Frontal cortex (tissue), 4 donors: ENCODE measurements at places on chromosomes 1 and 21. TPM values are rescaled to one million over a fixed set of nuclear protein-coding genes. Genes with fewer than 3 reads are reported as not detected.

DNA sequence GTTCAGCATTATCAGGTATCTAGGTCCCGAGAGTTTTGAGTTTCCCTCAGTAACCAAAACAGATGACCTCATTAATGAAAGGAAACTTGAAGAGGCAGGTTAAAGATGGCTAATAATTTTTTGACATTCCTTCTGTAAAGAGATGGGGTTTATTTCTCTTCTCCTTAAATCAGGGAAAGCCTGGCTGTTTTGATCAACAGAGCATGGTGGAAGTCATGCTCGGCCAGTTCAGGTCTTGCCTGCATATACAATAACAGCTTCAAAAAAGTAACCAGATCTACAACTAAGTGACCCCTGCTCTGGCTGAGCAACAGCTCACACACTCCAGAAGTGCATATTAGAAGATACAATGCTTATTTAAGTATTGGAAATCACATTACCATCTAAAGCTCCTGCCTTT, 36.6 kb upstream of the POU2F1 start:
- no peak for DNase-seq

GRCh38 chr1:202291001-202291400, 50.7 kb downstream of the UBE2T start:
- DNase-seq, result no peak

- DNase-seq, result no peak
These were observed 31.3 kb downstream of the PTGFRN start for GRCh38 chr1:116940814-116941599.

DNA sequence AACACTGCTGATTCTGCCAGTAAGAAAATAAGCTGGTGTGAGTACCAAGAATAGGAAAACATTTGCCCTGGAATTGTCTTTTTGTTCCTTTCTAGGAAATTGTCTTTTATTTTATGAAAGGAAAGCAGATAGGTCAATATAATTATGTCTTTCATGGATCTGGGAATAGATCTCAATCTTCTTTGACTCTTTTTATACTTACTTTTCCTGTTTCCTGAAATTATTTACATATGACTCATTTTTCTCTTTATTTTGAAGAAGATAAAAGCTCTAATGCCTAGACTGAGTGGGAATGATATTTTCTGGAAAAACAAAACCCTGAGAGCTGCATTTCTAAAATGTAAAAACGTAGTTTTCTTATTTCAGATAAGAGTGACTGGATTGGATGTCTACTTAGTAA, 100.1 kb downstream of the MAN1A2 start:
- no peak for DNase-seq

DNA sequence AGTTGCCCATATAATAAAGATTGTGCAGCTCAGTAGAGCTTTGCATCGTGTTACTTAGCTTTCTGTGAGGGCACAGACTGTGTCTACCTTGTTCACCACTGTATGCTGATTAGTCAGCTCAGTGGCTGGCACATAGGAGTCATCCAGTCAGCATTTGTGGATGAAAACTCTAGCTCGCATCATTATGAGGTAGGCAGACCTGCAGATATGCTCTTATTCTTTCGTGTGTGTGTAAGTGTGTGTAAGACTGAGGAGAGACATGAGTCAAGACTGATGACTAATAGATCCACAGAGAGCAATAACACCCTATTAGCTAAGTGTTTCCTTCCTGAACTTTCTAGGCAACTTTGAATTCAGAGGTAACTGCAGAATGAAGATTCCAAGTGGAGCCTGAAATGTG, 17.1 kb downstream of the TTF2 start:
- DNase-seq, result no peak

GRCh38 chr1:24743404-24744211, 1.6 kb upstream of the CLIC4 start:
- DNase-seq, result no peak

DNA sequence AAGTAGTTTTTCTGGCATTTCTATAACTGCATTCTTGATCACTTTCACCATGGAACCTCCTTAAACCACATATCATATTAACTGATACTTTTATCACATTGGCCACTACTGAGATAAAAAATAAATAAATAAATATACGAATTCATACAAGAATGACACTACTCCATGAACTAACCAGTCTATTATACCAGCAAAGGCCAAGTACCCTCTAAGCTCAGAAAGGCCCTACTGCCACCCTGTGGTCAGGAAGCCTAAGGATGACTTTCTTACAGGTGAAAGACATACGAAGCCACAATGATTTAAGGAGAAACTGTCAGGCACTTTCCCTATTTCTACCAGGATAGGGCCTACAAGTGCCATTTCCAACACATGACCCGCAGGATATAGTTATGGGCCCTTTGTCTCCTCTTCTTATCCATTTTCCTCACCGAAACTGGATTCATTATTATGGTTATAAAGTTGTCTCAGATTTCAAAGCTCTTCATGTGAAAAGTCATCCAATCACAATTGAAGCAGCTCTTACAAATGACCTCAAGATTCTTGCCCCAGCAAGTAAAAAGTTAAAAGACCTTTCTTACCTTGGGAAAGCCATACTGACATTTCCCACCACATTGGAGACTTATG, 23.9 kb downstream of the DNAJC8 start:
- DNase-seq, result peak; percentile 43

DNA sequence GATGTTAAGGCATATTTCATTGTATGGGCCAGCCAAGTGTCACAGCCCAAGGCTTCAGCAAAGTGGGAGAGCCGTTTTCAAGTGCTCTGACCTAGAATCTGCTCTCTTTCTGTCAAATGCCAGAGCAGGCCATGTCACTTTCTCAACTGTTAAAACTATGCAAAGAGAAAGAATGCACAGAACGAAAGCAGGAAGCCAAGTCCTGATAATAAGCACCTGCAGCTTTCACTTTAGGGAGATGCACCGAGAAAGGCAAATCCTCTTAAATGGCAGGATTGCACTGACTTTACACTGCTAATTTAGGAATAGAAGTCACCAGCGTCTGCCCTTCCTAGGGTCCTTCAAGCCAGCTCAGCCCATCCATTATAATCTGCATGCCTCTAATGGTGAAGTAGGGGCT, 49.2 kb upstream of the NTPCR start:
- DNase-seq, result no peak

DNA sequence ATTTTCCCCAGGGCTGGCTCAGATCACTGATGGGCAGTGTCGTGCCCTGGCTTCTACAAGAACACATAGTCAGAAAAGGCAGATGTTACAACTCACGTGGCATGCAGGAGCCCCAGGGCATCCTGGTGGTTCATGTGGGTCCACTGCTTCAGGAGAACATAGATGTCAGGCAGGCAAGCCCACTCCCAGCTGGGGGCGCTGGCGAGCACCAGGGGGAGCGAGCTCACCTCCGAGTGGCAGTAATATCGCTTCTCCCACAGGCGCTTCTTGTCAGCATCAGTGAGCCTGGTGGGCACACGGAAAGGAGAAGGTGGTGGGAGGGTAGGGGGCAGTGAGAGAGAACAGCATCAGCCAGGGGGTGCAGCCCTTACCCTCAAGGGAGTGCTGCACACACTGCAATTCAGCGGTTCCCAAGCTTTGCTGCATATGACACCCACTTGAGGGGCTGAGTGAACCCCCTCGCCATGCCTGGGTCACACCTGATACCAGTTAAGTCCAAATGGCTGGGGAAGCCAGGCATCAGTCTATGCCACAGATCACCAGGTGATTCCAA, 34.3 kb upstream of the PPP1R15B start:
- no peak for DNase-seq

GRCh38 chr1:23616292-23616824, 57.1 kb upstream of the ID3 start:
- DNase-seq, result no peak

- no peak for DNase-seq
These were observed 87.2 kb upstream of the SOX13 start for GRCh38 chr1:203985676-203986075.

DNA sequence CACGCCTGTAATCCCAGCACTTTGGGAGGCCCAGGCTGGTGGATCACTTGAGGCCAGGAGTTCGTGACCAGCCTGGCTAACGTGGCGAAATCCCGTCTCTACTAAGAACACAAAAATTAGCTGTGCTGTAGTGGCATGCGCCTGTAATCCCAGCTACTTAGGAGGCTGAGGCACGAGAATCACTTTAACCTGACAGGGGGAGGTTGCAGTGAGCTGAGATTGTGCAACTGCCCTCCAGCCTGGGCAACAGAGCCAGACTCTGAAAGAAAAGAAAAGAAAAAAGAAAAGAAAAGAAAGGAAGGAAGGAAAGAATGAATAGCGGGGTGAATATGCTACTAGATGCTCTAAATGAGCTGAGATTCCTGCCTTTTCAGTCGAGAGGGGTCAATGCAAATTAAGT, 7.1 kb downstream of the GFI1 start:
- no peak for DNase-seq

DNA sequence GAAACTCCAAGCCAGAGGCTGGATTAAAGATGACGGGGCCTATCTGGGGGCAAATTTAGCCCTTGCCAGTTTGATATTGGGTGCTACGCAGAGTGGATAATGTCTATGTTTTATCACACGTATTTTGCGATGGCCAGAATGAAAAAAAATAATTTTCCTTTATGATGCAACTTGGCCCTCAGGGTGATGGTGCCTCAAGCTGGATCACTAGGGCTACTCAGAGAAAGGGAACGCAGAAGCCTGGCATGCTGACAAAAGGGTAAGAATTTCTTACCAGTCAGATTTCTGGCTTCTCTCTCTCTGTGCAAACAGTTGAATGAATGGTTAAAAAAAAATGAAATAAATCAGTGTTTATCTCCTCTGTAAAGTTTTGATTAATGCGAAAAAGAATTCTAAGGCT, 32.6 kb upstream of the NEK2 start:
- no peak for DNase-seq

- no peak for DNase-seq
These were observed 1.5 kb upstream of the RALGPS2 start for GRCh38 chr1:178723546-178723945.

DNA sequence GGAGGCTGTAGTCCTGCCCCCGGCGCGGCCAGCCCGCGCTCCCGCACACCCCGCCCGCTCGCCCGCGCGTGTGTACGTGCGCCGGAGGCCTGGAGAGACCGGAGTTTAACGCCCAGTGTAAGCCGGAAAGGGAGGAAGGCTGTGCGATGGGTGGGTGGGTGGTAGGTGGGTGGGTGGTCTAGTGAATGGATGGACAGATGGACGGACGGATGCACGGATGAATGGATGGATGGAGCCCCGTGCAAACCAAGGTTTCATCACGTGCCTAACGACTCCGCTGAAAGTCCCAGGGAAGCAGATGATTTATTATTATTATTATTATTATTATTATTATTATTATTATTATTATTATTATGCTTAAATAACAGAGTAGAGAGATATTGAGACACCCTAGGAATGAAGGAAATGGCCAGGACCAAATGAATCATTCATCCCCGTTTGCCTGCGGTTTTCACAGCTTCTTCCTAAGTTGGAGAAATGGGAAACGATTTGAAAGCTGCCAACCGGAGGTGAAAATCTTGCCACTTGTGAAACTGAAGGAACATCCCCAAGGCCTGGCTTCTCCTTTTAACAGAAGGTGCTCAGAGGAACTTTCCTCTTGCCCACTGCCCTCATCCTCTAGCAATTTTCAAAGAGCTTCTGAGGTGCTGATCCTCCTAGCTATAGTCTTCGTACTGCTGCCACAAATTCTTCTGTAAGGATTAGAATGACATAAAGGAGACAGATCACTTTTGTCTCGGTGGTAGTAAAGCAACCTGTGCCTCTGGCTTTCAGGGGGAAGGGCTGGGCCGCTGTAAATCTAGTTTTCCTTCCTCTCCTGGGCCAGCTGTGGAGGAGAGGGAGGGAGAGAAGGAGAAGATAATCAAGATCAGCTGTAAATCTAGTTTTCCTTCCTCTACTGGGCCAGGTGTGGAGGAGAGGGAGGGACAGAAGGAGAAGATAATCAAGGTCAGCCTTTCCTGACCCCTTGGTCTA, 648 bp upstream of the RGS7 start:
- DNase-seq, result no peak

DNA sequence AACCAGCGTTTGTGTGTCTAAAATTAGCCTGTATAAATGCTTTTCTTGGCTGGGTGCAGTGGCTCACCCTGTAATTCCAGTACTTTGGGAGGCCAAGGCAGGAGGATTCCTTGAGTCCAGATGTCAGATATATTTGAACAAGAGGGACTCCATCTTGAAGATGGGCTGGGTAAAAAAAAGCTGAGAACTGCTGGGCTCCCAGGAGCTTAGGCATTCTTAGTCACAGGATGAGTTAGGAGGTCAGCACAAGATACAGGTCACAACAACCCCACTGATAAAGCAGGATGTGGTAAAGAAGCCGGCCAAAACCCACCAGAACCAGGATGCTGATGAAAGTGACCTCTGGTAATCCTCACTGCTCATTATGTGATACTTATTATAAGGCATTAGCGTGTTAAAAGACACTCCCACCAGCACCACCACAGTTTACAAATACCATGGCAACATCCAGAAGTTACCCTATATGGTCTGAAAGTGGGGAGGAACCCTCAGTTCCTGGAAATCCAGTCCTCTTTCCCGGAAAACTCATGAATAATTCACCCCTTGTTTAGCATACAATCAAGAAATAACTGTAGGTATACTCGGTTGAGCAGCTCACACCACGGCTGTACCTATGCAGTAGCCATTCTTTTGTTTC, 36.2 kb upstream of the ZNF496 start:
- no peak for DNase-seq

DNA sequence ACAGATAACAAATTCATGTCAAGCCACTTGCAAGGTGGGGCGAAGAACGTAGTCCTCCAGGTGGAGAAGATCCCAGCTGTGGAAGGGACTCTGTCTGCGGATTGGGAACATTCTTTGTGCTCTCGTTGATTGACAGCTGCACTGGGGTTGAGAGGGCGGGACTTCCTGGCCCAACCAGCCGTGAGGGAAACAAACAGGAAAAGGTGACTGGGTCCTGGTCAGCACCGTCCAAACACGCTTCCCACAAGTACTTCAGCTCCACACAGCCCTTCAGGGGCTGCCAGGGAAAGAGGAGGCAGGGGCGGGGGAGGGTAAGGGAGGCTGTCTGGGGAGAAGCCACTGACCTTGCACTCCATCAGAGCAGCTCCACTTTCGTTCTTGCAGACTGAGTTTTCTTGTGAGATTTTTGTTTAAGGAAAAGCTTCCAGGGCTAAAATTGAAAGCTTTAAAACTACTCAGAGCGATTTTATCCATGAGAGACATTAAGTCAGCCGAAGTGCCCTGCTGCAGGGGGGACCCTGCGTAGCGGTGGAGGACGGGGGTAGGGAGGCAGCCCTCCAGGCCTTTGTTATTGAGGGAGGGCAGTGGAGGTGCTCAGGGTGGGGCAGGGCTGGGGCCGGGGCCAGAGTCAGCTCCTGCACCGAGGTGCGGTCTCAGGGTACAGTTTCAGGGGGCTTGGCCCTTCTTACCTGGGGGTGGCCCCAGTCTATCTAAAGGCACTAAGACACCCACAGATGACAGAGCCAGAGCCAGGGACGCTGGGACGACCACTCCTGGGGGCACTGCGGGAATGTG, 21.6 kb upstream of the STUM start:
- DNase-seq, result no peak

The TMEM52 gene
- total RNA-seq, result 1.6 TPM

The ATF3 gene
- total RNA-seq, result 1.6 TPM

The BEND5 gene
- 18.8 TPM for total RNA-seq

The ERICH3 gene
- 16.7 TPM for total RNA-seq

The PPM1J gene
- total RNA-seq, result 4.1 TPM

The OLIG2 gene
- 14.7 TPM for total RNA-seq

The RPE65 gene
- total RNA-seq, result 0.41 TPM

The CNR2 gene
- not detected for total RNA-seq

The LRRC3 gene
- 3.7 TPM for total RNA-seq

The S100A3 gene
- not detected for total RNA-seq

The LAMTOR5 gene
- total RNA-seq, result 38.7 TPM

The MANEAL gene
- 28.9 TPM for total RNA-seq

The FAM167B gene
- total RNA-seq, result 0.41 TPM

The TAF13 gene
- total RNA-seq, result 74.6 TPM

The SPATA1 gene
- total RNA-seq, result 1.2 TPM

The KIF17 gene
- 10.2 TPM for total RNA-seq
